ENCODE measurements at places on chromosomes 3 and 15.

GRCh38 chr3:106281221-106281620 is 412.4 kb upstream of the CBLB start:
- no peak for DNase-seq

GRCh38 chr3:196694941-196695848 is 16.9 kb downstream of the CEP19 start:
- no peak for DNase-seq

- DNase-seq: no peak
Measured at GRCh38 chr3:43081796-43082195, 24.1 kb downstream of the POMGNT2 start.

DNA sequence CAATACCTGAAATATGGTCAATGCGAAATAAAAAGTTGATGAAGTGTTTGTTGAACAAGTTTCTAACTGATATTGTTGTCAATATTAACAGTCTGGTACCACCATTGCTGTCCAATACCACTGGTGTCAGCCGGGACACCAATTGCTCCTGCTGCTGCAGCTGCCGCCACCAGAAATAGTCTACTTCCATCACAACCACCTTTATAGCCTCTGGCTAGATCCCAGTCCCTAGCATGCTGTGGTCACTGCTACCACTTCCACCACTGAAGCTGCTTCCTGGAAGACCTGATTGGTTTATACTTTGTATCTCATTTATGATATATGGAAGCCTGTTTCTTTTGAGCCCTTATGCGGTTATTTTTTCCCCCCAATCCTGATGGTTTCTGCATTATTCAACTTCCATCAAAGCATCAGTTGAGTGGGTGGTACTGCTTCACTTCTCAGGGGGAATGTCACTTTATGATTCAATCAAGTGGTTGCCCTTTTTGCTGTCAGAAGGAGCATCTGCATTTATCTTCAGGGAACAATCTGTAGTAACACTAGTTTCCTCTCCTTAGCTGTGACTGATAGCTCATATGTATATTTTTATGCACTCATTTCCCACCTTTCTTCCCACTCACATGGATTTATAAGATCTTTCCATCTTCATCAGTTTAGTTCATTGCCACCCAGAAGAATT is 11.7 kb downstream of the LNP1 start:
- no peak for DNase-seq

DNA sequence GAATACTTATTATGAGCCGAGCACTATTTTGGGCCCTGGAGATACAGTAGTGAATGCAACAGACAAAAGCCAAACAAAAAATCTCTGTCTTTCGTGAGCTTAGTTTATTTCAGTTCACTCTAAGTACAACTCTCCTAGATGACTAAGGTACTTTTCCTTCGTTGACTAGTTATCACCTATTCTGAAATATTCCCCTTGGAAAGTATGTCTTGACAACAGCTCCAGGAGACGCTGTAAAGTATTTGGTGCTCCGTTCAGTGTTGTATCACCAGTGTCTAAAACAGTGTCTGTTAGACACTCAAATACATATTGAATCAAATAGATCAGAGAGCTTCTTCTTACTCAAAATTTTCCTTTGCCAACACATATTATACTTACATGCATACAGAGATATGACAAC is 119.6 kb downstream of the TFDP2 start:
- DNase-seq: no peak

GRCh38 chr3:194571491-194572142 is 61.6 kb downstream of the TMEM44 start:
- DNase-seq: no peak

DNA sequence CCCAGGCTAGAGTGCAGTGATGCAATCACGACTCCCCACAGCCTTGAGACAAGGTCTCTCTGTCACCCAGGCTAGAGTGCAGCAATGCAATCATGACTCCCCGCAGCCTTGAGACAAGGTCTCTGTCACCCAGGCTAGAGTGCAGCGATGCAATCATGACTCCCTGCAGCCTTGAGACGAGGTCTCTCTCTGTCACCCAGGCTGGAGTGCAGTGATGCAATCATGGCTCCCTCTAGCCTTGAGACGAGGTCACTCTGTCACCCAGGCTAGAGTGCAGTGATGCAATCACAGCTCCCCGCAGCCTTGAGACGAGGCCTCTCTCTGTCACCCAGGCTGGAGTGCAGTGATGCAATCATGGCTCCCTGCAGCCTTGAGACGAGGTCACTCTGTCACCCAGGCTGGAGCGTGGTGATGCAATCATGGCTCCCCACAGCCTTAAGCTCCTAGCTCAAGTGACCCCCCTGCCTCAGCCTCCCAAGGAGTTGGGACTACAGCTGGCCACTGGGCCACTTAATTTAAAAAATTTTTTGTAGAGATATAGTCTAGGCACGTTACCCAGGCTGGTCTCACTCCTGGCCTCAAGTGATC is 26.1 kb downstream of the TFRC start:
- no peak for DNase-seq

GRCh38 chr3:173750095-173750494 is 352.6 kb downstream of the NLGN1 start:
- DNase-seq: no peak

GRCh38 chr3:120275618-120276017 is 9.4 kb downstream of the GPR156 start:
- no peak for DNase-seq

DNA sequence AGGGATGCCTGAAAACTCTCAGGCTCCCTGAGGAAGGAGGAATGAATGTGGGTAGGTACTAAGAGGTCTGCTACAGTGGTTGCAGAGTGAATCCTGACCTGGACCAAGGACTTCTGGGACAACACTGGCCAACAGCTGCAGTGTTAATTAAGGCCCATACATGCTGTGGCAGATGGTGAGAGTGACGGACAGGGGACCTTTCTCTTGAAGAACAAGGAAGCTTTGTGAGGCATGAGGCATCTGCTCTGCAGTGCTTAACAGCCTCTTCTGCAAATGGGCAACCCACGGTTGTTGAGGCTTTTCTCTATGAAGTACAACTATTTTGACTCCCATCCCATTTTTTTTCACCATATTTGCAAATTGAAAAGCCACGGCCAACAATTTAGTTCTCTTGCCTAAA is 26.6 kb upstream of the ACAN start:
- no peak for DNase-seq

- DNase-seq: no peak
Measured at GRCh38 chr3:120432150-120432860, 18.5 kb downstream of the FSTL1 start.

- no peak for DNase-seq
Measured at GRCh38 chr3:40242216-40242615, 67.3 kb upstream of the EIF1B start.

- no peak for DNase-seq
Measured at GRCh38 chr3:127613406-127613805, 15.2 kb downstream of the MCM2 start.

GRCh38 chr15:94480289-94480834 is 249.0 kb downstream of the MCTP2 start:
- DNase-seq: no peak

- DNase-seq: no peak
Measured at GRCh38 chr15:84834229-84834955, 17.2 kb downstream of the ALPK3 start.

GRCh38 chr15:101170568-101171350 is 81.1 kb downstream of the CHSY1 start:
- no peak for DNase-seq

DNA sequence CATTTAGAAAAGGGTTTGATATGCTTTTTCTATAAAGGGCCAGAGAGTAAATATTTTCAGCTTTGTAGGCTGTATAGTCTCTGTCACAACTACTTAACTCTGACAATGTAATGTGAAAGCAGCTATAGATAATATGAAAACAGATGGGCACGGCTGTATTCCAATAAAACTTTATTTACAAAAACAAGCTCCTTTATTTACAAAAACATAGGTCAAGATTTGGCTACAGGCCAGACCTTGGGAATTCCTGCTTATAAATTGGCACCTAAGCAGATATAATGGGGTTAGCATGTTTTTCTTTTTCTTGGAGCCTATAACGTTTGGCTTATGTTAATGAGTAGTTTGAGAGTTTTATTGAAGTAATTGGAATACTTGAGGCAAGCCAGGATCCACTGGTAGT is 119.4 kb upstream of the CGNL1 start:
- DNase-seq: no peak

DNA sequence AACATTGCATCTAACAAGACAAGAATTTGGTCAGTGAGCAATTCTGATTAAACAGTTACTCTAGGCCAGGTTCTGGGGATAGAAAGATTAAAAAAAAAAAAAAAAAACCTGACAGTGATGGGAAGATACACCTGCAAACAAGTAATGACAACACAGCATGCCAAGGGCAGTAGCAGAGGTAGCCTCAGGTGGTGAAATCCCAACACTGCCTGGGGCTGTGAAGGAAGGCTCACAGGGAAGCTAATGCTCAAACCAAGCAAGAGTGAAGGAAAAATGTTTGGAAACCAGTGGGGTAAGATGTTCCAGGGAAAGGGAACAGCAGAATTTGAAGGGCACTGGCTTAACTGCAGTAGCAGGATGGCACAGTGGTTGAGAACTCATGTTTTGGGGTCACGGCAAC is 8.9 kb downstream of the RTP2 start:
- no peak for DNase-seq

GRCh38 chr3:84100861-84101260 is 857.9 kb upstream of the CADM2 start:
- no peak for DNase-seq

Measured in activated T-cell treated with anti-CD3 and anti-CD28 coated beads, Interleukin-2, amount 50 U/mL, for 1 hour (primary cell).